Naive B cell (primary cell): ENCODE measurements at places on chromosomes 11 and 22.

DNA sequence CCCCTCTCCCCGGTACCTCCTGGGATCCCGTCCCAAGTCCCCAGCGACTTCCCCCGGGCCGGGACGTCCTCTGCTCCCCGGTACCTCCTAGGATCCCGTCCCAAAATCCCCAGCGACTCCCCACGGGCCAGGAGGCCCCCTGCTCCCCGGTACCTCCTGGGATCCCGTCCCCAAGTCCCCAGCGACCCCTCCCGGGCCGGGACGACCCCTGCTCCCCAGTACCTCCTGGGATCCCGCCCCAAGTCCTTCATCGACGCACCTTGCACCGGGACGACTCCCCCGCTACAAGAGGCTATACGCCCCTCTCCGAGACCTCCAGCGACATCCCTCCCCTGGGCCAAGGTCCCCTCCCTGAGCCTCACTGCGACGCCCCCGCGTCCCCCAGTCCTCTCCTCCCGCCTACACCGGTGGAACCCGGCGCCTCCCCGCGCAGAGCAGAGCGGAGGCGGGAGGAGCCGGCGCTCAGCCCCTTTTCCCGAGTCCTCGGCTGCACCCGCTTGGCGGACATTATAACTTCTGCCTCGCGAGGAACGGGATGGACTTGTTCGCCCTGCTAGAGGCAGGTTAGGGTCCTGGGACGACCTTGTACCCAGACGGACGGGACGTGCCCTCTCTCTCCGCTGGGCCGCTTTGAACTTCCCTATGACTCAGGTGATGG, 912 bp downstream of the KREMEN1 start:
- DNase-seq = peak; percentile 6

GRCh38 chr11:28759311-28759710, 651.1 kb downstream of the METTL15 start:
- DNase-seq = no peak

- no peak for DNase-seq
Measured at GRCh38 chr22:37982938-37983859, 1.2 kb downstream of the SOX10 start.

DNA sequence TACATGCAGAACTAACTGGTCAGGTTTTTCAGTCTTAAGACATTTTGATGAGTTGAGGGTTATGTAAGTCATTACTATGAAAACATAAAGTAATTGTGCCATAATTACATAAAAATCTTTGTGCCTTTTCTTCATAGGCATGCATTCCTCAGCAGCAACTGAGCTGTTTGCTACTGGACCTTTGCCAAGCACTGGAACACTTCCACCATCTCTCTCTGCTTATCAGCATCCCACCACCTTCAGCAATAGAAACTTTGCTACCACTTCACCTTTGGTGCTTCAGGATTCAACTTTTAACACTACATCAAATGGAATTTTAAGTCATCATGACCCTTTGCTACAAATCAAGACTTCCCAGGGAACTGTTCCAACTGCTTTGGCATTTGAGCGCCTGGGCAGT, 39.0 kb downstream of the QSER1 start:
- DNase-seq = no peak

DNA sequence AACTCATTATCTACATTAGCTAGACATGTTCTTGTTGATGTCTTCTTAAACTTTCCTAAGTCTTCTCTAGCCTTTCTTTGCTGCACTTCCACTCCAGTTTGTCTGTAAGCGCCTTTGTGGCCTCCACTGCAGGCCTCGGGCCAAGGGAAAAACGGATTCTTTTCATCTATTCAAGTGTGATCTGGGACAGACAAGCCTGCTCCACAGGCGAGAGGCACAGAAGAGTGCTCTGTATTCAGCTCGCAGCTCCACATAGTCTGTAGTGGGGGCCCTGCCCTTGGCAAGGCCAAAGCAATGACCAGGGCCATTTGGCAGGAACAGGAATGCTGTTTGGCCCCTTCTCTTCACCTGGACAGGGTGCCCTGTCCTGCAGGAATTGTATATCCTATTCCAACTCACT, 84.1 kb upstream of the BARX2 start:
- no peak for DNase-seq

GRCh38 chr11:31824332-31824878, 13.3 kb upstream of the PAX6 start:
- no peak for DNase-seq

DNA sequence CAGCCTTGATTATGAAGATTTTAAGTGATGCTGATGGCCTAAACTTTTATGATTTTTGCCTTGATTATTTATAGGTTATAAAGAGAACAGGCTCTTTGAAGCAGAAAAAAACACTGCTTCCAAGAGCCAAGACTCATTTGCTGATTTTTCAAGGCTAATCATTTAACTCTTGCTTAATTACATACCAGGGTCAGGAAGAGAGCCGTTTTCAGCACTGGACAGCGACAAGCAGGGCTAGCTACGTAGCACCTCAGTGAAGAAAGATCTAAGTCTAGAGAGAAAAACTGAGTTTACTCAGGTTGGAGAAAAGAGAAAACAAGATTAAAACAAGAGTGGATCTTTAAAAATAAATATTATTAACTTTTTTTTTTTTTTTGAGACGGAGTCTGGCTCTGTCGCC, 615.4 kb upstream of the B3GAT1 start:
- DNase-seq = no peak

DNA sequence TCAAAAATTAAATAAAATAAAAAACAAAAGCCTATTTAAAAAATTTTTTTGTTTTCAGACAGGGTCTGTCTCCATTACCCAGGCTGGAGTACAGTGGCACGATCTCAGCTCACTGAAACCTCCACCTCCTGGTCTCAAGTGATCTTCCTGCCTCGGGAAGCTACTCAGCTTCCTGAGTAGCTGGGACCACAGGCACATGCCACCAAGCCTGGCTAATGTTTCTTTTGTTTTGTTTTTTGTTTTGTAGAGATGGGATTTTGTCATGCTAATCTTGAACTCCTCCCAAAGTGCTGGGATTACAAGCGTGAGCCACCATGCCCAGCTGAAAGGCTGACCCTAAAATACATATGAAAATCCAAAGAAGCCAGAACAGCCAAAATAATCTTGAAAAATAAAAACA, 20.4 kb upstream of the L3MBTL2 start:
- no peak for DNase-seq

- DNase-seq = no peak
Measured at GRCh38 chr11:34160049-34160721, 54.8 kb downstream of the NAT10 start.
